ENCODE measurements at places on chromosomes 2 and 18. TPM values are rescaled to one million over a fixed set of nuclear protein-coding genes. Genes with fewer than 3 reads are reported as not detected.

Gene MPP4
- not detected for total RNA-seq

- H3K27ac ChIP-seq, result no peak overlapping the region
- no peaks in the 10 kb centered on the region for H3K27me3 ChIP-seq
- DNase-seq, result peak; percentile 26
- no peak overlapping the region for H3K4me3 ChIP-seq
- H3K36me3 ChIP-seq, result no peaks in the 10 kb centered on the region
Observed at GRCh38 chr2:98378901-98379300, 32.6 kb downstream of the CNGA3 start.

DNA sequence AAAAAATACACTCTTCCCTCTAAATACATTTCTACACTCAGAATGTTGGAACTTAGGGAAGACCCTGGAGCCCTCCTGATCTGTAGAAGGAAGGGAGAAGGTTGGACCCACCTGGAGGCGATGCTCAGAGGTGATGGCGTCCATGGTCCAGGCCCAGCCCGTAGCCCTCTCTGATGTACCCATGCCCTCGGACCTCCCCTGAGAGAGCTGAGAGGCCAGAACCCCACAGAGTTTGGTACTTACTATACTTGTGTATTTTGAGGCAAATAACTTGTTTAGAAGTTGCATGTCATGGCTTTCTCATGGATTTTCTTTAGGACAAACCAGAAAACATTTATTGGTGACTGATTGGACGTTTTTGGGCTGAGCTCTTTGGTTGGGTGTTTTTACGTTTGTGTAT is 10.5 kb downstream of the CTDP1 start:
- H3K27me3 ChIP-seq, result no peaks in the 10 kb centered on the region
- H3K4me3 ChIP-seq, result no peak overlapping the region
- no peaks in the 10 kb centered on the region for H3K4me1 ChIP-seq
- H3K27ac ChIP-seq, result no peak overlapping the region

Gene IL1RN
- total RNA-seq, result 1.5 TPM

Gene GALNT13
- total RNA-seq, result 0.40 TPM

Gene ARHGEF4
- 1.6 TPM for total RNA-seq

GRCh38 chr18:63229971-63230370 is 89.6 kb downstream of the BCL2 start:
- DNase-seq, result no peak
- H3K4me3 ChIP-seq, result no peak overlapping the region
- no peaks in the 10 kb centered on the region for H3K4me1 ChIP-seq
- no peaks in the 10 kb centered on the region for H3K36me3 ChIP-seq
- no peaks in the 10 kb centered on the region for H3K27me3 ChIP-seq

GRCh38 chr2:202122163-202122540 is 49.1 kb downstream of the KIAA2012 start:
- no peaks in the 10 kb centered on the region for H3K36me3 ChIP-seq
- no peak overlapping the region for H3K27ac ChIP-seq
- H3K4me1 ChIP-seq, result no peaks in the 10 kb centered on the region
- no peak overlapping the region for H3K4me3 ChIP-seq
- no peaks in the 10 kb centered on the region for H3K27me3 ChIP-seq

- H3K36me3 ChIP-seq, result no peaks in the 10 kb centered on the region
- no peaks in the 10 kb centered on the region for H3K4me1 ChIP-seq
- no peak overlapping the region for H3K4me3 ChIP-seq
- DNase-seq, result peak; percentile 47
- H3K27me3 ChIP-seq, result no peaks in the 10 kb centered on the region
Observed at GRCh38 chr2:204452464-204453023, 92.7 kb upstream of the PARD3B start.

DNA sequence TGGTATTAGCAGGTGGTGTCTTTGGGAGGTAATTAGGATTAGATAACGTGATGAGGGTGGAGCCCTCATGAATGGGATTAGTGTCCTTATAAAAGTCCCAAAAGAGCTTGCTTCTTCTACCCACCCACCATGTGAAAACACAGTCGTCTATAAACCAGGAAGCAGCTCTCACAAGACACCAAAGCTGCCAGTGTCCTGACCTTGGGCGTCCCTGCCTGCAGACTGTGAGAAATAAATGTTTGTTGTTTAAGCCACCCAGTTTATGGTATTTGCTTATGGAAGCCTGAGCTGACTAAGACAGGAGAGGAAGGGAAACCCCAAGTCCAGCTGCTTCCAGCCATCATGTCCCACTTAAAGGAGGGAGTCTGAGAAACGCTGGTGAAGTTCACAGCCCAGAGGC is 13.6 kb downstream of the ADI1 start:
- no peaks in the 10 kb centered on the region for H3K4me1 ChIP-seq
- H3K4me3 ChIP-seq, result no peak overlapping the region
- no peaks in the 10 kb centered on the region for H3K36me3 ChIP-seq

GRCh38 chr2:178522950-178523595 is 42.8 kb downstream of the PLEKHA3 start:
- peak; percentile 83 for DNase-seq
- no peaks in the 10 kb centered on the region for H3K4me1 ChIP-seq
- H3K27me3 ChIP-seq, result no peaks in the 10 kb centered on the region
- no peaks in the 10 kb centered on the region for H3K36me3 ChIP-seq

DNA sequence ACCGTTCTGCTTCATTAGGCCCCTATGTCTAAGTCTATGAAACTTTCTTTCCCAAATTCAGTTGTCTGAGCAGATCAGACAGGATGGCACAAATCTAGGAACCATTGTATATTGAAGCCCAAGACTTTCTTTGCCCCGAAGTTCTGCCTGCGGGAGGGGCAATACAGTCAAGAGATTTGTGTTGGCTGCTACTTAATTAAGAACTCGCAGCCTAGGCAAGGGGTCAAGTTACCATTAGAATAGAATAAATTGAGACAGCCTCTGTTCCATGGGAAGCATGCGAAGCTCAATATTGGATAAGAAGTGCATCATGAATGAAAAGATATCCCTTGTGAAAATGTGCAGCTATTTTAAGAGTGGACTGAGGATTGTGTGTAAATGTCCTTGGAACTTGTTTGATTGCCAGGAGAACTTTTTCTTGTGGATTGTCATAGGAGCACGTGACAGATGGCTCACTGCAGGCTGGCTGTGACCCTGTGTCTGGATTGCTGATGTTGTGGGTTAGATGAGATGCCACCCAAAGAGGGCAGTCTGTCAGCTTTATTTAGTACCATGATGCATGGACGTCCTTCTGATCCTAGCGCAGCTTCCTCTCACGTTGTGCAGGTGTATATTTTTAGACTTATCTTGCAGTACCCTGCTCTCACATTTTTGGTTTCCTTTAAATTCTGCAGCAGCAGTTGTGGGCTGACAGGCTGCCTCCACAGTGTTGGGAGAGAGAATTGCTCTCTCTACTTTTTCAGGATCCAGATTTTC is 30.9 kb downstream of the HAUS1 start:
- no peak overlapping the region for H3K27ac ChIP-seq
- no peaks in the 10 kb centered on the region for H3K27me3 ChIP-seq
- no peaks in the 10 kb centered on the region for H3K36me3 ChIP-seq
- no peaks in the 10 kb centered on the region for H3K4me1 ChIP-seq
- no peak for DNase-seq
- H3K4me3 ChIP-seq, result no peak overlapping the region

DNA sequence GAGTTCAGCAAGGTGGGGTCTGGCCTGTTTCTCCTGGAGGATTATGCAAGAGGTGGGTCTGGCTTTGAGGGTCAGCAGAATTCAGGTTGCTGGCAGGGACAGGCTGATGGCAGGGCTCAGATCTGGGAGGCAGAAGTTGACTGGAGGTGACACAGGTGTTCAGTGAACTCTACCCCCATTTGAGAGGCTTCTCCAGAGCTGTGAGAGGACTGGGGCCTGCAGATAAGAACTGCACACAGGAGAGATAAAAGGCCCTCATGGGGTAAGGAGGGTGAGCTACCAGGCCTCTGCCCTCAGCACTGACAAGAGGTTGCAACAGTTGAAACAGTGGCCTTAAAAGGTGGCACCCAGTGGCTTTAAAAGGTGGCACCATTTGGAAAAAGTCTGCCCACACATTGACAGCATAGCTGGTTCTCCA is 13.1 kb downstream of the MOCOS start:
- DNase-seq, result no peak
- no peak overlapping the region for H3K4me3 ChIP-seq
- no peak overlapping the region for H3K27ac ChIP-seq
- H3K4me1 ChIP-seq, result no peaks in the 10 kb centered on the region
- no peaks in the 10 kb centered on the region for H3K36me3 ChIP-seq

DNA sequence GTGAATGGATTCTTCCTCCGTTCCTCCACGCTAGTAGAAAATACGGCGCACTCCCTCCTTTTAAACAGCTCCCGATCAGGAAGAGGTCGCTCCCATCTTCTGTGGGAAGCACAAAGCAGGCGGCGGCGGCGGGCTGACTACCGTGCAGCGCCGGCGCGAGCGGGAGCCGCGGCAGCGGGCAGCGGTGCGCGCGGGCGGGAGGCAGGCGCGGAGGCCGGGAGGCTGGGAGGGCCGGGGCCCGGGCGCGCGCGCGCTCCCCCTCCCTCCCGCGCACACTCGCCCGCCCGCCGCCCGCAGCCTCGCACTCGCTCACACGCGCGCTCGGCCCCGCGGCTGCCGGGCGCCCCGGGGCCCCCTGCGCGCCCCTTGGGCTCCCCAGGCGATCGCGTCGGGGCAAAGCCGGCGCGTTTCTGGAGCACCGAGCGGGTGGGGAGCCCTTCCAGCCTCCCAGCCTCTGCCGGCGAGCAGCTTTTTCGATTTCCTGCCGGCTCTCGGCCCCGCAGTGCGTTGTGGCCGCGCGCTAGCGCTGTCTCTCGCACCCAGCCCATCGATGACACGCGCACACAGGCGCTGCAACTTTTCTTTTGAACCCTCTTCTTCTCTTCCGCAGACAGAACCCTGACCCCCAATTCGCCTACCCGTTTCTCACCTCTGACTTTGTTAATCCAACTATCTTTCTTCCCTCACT is at the start of gene SLC8A1:
Gene SLC8A1, minus strand, starts transcription at position 173 of the 688 bp plus-strand sequence.
- peak within 1 kb of the TSS; percentile 65 for H3K27ac ChIP-seq
- H3K36me3 ChIP-seq, result no peaks in the 10 kb centered on the region
- H3K27me3 ChIP-seq, result no peaks in the 10 kb centered on the region
- H3K4me3 ChIP-seq, result peak within 1 kb of the TSS; percentile 40
- no peaks in the 10 kb centered on the region for H3K4me1 ChIP-seq
- DNase-seq, result no peak

Gene GPR55
- 0.35 TPM for total RNA-seq

DNA sequence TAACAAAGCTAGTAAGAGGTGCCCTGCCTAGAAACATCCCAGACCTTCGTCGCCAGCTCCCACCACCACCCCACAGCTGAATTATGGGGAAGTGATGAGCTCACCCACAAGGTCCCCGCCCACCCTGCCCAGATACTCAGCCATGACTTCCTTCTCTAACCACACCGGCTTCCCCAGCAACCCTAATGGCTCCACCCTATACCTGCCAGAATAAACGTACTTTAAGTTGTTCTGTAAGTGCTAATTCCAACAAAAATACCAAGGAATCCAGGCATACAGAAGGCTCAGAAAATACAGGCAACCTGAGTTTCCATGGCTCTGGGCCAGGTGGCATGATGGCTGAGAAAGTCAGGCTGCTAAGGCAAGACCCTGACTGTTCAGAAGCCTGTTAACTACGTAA is 39.1 kb downstream of the TMEM163 start:
- H3K36me3 ChIP-seq, result no peaks in the 10 kb centered on the region
- DNase-seq, result no peak
- H3K4me3 ChIP-seq, result no peak overlapping the region
- H3K27me3 ChIP-seq, result no peaks in the 10 kb centered on the region

Gene FHL2
- total RNA-seq, result 103 TPM

DNA sequence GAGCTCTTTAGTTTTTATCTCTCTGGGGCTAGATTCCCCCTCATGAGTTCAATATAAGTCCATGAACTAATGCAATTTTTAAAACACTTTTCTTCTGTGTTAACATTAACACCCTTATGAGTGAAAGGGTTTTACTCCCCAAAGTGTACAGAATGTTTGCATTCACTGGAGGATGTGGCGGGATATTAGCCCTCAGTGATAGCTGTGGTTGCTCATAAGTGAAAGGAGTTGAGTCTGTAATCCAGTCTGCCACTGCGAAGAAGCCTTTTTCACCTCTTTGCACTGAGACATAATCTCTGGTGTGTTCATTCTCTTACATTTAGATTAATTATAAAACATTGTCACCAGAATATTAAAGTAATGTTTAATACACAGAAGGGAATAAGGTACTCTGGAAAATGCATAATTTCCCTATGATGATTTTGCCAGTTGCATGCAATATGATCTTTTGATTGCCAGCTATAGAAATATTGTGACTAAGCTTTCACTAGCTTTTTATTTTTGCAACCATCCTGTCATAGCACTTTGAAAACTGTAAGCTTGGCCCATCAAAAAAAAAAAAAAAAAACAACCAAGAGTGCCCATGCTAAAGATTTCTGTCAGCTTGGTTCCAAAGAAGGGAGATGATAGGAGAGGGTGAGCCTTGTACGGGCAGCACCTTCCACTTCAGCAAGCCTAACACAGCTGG is 113.2 kb downstream of the BCL11A start:
- DNase-seq, result no peak
- H3K36me3 ChIP-seq, result no peaks in the 10 kb centered on the region
- H3K27ac ChIP-seq, result no peak overlapping the region
- H3K4me1 ChIP-seq, result no peaks in the 10 kb centered on the region
- no peaks in the 10 kb centered on the region for H3K27me3 ChIP-seq

- DNase-seq, result no peak
- no peak overlapping the region for H3K27ac ChIP-seq
- H3K4me3 ChIP-seq, result no peak overlapping the region
Observed at GRCh38 chr18:75249672-75250470, 39.3 kb downstream of the TSHZ1 start.

DNA sequence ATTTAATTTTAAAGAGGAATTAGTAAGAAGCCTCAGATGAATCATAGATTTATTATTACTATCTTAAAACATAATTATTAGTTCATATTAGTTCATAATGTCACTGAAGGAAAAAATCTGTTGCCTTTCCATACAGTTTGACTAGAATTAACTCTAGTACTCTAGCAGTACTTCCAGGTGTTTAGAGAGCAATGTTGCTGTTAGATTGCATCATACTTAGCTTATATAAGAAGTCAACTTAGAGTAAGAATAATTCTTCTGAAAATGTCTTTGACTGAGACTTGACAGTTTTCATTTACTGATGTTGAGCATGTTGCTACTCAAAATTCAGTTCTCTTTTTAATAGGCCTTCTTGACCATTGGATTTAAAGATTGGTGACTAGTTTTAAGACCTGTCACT is 4.7 kb downstream of the RAB3GAP1 start:
- no peaks in the 10 kb centered on the region for H3K27me3 ChIP-seq
- no peaks in the 10 kb centered on the region for H3K4me1 ChIP-seq
- no peak for DNase-seq
- H3K4me3 ChIP-seq, result no peak overlapping the region
- no peak overlapping the region for H3K27ac ChIP-seq

- H3K27ac ChIP-seq, result no peak overlapping the region
- H3K27me3 ChIP-seq, result no peaks in the 10 kb centered on the region
- H3K36me3 ChIP-seq, result no peaks in the 10 kb centered on the region
- no peaks in the 10 kb centered on the region for H3K4me1 ChIP-seq
Observed at GRCh38 chr2:226130192-226130591, 669.4 kb downstream of the IRS1 start.

Gene PHOSPHO2
- 7.0 TPM for total RNA-seq

- no peak for DNase-seq
- H3K4me1 ChIP-seq, result no peaks in the 10 kb centered on the region
Observed at GRCh38 chr2:119232666-119232993, 9.0 kb downstream of the STEAP3 start.

Gene EEF1B2
- total RNA-seq, result 557 TPM

Gene DSC2
- total RNA-seq, result 141 TPM

All from colonic mucosa (tissue), 4 donors.